ENCODE measurements at places on chromosomes 13 and 19.

- DNase-seq: no peak
These were observed 52.2 kb downstream of the ATP11A start for GRCh38 chr13:112741835-112742570.

GRCh38 chr19:47613165-47614020, 4.5 kb downstream of the BICRA start:
- no peak for DNase-seq

GRCh38 chr13:23254506-23254905, 73.7 kb downstream of the SGCG start:
- DNase-seq: no peak

- no peak for DNase-seq
These were observed 26.0 kb downstream of the AP1M1 start for GRCh38 chr19:16223746-16224145.

DNA sequence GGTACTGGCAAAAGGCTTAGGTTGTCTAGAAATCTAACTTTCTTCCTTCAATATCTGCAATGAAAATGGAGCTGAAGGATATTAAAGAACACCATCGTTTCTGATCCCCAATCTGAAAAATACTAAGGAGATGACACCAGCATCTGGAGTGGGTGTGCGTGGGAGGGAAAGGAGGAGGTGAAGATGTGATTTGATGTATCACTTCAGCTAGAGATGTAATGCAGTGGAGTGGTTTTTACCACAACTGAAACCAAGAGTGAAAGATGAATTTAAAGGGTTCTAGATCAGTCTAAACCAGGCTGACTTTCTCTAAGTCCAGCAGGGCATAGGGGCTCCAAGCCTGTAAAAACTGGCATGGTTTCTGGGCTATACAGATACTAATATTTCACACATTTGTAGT, 148.4 kb downstream of the AKAP11 start:
- peak; percentile 49 for DNase-seq

DNA sequence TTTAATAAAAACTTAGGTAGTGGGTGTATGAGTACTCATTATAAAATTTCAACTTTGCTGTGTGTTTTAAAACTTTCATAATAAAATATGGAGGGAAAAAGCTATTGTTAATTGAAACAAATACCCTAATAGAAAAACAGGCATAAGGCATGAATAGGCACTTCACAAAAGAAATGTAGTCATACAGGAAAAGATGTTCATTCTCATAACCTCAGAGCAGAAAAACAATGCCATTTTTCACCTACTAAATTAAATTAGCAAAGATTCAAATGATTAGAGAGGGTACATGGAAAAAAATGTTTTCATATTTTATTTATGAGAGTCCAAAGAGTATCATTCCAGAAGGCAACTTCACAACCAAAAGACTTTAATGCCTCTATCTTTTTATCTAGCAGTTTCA, 20.6 kb upstream of the ELF1 start:
- no peak for DNase-seq

DNA sequence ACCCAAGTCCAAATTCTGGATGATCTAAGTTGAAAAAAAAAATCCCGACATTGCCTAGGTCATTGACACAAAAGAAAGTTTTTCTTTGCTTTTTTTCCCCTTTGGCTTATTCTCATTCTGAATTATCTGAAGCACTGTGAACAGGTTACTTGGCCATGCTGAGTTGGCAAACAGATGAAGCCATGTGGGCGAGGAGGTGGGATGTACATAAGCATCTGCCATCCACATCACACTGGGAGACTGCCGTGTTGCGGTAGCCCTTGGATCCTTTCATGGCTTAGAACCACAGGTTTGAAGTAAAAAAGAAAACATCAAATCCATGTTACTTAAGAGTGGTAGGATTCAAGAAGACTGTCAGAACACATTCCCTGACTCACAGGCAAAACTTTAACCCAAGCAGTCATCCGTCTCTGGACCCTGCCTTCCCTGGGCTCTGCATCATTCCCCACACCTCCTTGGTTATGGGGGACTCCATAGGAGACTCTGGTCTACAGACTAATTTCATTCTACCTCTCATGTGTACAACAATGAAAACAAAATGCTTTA, 242.5 kb upstream of the SERP2 start:
- DNase-seq: no peak

GRCh38 chr19:3668331-3669081, 31.8 kb downstream of the PIP5K1C start:
- no peak for DNase-seq

- no peak for DNase-seq
These were observed 513.0 kb downstream of the IRS2 start for GRCh38 chr13:109273326-109273751.

GRCh38 chr19:50510121-50510670, 795 bp downstream of the JOSD2 start:
- no peak for DNase-seq

- DNase-seq: no peak
These were observed 373.5 kb downstream of the KCTD12 start for GRCh38 chr13:76512721-76513145.

GRCh38 chr13:42405665-42406390, 133.9 kb downstream of the AKAP11 start:
- peak; percentile 43 for DNase-seq

DNA sequence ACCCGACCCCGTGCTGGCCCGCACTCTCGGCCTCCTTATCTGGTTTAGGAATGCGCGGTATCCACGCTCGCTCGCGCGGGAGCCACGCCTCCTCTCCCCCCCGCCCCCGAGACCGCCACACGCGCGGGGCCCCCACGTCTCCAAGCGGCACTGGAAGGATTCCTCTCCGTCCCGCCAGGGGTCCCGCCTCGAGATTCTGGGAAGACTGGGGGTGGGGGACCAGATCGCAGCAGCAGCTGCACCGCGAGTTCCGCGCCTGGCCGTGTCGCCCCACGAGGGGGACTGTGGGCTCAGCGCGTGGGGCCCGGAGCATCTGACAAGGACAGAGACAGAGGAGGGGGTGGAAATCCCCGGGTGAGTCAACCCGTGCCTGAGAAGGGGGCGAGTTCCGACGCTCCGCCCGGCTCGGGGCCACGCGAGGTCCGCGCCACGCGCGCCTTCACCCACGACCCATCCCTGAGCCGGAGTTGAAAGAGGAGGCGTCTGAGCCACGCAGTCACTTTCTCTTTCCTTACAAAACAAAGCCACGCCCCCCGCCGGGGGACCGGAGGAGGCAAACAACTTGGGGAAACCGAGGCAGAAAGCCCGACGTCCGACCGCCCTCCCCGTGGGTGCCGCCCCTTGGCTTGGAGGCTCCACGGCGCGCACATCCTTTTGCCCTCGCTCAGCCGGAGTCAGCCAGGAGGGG, 814 bp downstream of the S1PR2 start:
- peak; percentile 47 for DNase-seq

DNA sequence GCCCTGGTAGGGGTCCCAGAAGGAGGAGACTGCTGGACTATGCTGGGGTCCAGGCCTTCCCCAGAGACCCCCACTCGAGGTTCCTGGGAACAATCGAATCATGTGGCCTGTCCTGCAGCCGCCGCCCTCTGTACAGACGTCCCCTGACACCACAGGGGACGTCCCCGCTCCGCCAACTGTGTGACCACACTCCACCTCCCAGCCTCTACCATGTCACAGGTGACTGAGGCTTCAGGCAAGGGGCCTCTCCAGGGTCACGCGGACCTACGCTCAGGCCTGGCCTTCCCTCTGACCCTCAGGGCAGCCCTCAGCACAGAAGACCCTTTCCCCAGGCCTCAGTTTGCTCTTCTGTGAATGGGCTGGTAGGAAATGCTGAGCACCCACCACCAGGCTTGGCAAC, 13.1 kb upstream of the TMEM161A start:
- no peak for DNase-seq

GRCh38 chr13:101382086-101382485, 34.2 kb downstream of the NALCN start:
- DNase-seq: no peak

- no peak for DNase-seq
These were observed 39.0 kb downstream of the RNASEH2B start for GRCh38 chr13:50948601-50949000.

DNA sequence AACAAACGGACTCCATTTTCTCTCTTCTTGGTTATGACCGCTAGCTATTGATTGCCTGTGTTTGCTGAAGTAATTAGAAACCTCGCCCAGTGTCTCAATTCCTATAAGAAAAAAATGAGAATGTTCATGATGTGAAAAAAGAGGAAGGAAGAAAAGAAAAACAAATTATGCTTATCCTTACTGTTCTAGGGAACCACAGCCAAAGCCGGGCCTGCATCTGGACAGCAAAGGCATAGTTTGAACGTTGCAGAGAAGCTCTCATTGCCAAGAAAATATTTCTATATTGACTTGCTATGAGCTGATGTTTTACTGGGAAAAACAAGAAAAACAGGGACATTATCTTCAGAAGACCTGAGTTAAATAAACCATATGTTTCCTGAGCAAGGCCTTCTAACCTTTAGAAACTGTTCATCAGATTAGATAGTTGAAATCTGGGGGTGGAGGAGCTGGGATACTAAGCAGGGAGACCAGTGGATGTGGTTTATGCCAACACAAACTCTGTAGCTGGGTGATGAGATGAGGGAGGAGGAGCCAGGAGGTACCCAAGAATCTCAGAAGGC, 55.0 kb downstream of the EFNB2 start:
- DNase-seq: no peak

GRCh38 chr19:39686739-39687138, 17.5 kb upstream of the LGALS14 start:
- no peak for DNase-seq

DNA sequence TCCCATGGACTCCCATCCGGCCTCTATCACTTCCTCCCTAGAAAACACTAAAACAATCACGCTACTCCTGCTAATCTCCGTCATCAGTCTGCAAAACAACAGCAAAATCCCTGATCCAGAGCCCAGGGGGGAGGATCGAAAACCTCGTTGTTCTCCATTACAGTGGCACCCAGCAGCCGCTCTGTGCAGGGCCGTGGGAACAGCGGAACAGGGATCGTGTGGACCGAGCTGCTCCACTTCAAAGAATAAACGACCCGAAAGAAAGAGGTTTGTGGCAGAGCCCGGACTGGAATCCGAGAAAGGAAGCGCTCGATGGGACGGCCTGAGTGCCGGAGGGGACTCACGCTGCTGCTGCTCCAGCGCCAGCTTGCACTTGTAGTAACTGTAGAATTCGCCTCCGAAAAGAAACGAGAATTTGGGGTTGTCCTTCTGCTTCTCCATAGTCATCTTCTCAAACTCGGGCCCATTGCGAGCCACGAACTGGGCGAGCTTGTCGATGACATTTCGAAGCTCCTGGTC, 652 bp downstream of the CHERP start:
- DNase-seq: no peak

- no peak for DNase-seq
These were observed 61.7 kb upstream of the F7 start for GRCh38 chr13:113043931-113044330.

- no peak for DNase-seq
These were observed 1303.0 kb downstream of the EFNB2 start for GRCh38 chr13:105232439-105232838.

DNA sequence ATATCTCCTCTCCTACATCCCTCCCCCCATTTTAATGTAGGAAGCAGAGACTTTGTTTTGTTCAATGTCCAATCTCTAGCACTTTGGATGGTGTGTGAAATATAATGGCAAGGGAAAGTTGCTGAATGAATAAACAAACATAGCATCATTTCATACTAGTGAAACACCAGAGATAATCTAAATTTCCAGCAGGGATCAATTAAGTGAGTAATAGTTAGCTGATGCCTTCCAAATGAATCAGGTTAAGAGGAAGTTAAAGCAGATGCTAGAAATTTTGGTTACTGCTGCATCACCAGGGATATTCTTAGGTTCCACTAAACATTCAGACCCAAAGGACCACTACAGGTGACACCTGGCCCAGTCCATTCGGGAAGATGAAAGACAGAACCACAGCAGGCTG, 8.1 kb downstream of the MRPS31 start:
- DNase-seq: no peak

DNA sequence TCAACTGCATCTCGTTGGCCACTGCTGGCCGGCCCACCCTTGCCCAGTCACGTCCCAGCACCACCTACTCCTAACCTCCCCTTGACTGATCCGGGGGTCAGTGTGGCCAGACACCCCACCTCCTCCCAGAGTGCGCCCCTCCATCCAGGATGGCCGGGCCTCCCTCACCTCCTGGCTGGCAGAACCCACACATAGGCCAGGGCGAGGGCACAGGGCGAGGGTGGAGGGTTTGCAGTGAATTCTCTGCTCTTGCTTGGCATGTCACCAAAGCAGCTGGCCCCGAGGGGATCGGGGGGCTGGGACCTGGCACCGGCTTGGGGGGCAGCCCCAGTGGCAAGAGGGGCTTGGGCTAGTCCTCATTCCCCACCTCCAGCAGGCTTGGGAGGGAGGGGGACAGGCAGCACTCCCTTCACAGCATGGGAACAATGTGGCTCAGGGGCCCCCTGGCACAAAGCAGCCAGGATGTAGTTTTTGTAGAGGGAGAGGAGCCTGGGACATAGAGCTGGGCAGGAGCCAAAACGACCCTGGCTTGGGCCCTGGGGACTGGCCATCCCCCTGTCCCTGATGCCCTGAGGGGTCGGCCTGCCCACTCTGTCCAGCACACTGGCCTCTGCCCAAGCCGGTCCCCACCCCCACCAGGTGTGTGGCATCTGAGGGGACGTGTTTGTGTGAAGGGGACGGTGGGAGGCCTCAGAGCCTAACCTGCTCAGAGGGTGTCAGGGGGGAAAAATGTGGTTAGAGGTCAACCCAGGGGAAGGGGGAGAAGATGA, 28.5 kb upstream of the ASF1B start:
- DNase-seq: no peak

DNA sequence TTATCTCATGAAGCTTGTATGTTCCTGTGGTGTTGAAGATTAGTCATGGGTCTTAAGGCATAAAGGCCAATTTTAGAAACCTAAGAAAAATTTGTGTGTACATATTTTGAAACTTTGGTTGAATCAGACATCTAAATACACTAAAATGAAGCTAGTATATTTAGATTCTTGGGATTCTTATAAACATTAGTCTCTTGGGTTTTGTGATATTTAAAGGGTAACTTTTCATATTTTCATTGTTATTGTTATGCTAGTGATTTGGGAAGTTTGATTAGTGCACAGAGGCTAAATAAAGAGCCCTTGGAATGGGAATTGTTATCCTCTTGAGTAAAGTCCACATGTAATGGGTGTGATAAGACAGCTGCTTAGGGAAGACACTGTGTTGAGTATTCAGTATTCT, 24.5 kb downstream of the UBA2 start:
- no peak for DNase-seq

DNA sequence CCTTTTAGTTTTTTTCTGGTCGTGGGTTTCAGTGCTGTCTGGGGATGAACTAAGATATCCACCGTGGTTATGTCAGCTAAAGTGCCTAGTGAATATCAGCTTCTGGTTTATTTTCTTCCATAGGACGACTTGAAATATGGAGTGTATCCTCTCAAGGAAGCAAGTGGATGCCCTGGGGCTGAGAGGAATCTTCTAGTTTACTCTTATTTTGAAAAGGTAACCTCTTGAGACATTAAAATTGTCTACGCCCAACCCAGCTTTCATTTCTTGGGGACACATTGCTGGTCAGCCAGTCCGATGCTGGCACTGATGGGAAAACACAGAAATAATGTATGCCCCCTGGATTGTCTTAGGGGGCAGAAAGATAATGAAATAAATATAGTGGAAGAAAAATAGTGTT, 1.6 kb downstream of the ZNF431 start:
- no peak for DNase-seq
